ENCODE measurements at places on chromosomes 2 and 18.

DNA sequence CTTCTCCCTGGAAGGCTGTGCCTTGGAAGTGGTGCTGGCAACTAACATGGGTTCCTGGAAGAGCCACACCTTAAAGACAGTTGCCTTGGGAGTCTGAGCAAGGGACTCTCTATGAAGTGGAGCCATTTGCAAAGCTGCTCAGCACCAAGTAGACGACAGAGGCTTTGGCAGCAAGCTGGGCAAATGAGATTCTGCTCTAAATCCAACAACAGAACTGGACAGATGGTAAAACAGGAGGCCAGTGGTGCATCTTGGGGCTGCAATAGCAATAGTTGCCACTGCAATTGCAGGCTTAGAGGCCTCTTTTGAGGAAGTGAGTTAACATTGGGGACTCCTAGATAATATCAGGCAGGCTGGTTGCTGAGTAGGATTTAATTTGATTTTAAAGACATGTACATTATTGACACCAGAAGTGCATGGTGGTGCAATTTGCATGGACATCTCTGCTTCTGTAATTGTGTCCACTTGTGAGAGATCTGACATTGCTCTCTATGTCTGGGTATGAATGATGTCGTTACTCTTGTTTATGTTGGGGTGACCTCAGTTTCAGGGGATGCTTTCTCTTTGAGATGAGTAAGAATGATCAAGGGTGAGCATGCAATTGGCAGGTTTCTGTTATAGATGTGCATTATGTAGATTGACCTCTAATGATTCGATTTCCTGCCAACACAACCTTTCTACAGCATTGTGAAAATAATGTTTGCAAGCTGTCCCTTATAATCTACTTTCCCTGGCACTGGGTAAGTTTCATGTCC, 568.3 kb upstream of the MEX3C start:
- no peak for DNase-seq

DNA sequence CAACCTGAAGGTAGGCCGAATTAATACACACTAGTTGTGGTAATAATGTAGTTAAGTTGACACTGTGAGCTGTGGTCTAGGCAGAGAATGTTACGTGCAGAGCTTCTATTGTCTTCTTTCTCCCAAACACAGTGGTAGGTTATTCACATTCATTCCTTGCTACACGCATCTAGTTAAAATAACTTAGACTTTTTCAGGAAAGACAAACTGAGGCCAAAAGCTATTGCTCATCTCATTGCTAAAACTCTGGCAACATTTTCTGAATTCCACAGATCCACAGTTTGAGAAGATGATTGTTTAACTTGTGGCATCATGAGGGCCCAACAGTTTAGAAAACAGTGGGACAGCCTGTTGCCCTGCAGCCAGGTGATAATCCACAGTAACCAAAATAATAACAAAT, 850.4 kb upstream of the FSHR start:
- DNase-seq = no peak

- no peak for DNase-seq
These were observed 1.7 kb downstream of the MARS2 start for GRCh38 chr2:197706839-197707207.

DNA sequence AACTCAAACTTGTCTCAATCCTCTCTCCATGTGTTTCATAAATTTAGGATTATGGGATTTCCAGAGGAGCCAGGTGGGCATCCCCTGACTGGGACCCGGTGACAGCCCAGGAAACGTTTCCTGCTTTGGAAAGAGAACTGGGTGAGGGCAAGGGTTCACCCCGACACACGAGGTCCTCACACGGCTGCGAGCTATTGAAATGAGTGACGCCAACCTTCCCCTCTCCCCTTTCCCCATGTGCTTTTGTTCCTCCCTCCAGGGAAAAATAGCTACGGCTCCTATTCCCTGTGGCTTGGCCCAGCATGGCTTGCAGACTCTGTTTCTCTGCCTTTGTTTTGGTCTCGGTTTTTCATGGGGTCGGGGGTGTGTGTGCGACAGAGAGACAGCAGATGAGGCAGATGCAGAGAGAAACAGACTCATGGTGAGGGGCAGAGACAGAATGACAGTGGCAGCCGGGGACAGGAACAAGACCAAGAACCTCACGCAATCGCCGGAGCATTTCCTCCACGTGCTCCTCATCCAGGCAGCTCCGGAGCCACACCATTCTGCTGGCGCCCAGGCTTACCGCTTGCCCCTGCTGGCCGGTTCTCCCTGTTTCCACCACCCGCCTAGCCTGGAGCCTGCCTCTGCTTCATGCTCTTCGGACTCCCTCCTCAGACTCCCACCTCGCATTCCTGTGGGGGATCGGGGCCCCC, 238.5 kb downstream of the DYSF start:
- DNase-seq = no peak

GRCh38 chr2:238695538-238695937, 152.3 kb upstream of the TWIST2 start:
- DNase-seq = no peak

DNA sequence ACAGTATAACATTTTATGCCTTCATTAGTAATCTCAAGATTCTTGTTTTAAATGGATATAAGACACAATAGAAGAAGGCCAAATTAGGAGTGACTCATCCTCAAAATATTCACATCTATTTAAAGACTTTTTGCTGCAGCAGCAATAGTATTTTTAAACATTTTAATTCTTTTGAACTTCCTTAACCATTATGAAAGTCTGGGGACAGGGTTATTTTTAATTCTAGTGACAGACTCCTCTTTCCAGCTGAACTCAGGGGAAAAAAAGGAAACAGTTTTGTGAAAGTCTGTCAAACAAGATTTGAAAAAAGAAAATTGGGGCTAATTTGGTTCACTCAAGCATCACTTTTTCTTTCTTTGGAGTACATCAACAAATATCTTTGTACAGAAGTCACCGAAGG, 541.8 kb downstream of the NUP35 start:
- DNase-seq = peak; percentile 22

GRCh38 chr2:187266147-187266546, 181.9 kb downstream of the CALCRL start:
- DNase-seq = no peak

DNA sequence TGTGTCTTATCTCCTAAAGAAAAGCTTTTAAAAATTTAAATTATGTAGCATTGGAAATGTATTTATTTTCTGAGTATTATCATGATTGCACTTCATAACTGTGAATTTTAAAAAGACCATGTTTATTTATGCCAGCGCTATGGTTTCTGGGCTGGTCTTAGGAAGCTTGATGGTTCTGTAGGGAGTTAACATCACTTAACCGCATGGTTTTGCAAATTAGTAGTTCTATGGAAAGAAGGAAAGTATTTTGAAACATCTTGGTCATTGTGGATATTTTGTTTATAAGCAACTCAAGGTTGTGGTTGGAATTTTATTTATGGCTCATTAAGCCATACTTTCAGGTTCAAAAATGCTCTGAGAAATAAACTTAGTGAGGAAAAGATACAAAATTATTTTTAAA, 549.4 kb downstream of the STK39 start:
- DNase-seq = no peak

GRCh38 chr2:206287197-206287596, 12.7 kb downstream of the ZDBF2 start:
- DNase-seq = no peak

- no peak for DNase-seq
These were observed 48.7 kb downstream of the SPTBN1 start for GRCh38 chr2:54504866-54505265.

DNA sequence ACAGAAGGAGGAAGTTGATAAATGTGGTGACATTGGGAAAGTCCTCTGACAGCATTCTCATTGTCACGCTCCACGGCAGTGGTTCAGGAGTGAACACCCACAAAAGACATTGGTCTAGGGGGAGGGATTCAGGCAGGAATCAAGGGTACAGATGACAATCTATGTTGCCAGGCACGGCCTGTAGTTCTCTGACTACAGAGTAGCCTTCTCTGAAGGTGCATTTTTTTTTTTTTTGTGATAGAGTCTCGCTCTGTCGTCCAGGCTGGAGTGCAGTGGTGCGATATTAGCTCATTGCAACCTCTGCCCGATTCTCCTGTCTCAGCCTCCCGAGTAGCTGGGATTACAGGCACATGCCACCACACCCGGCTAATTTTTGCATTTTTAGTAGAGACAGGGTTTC, 7.4 kb upstream of the MOB1A start:
- DNase-seq = no peak

GRCh38 chr2:219620546-219620945, 6.9 kb upstream of the SLC4A3 start:
- DNase-seq = no peak

- DNase-seq = no peak
These were observed 30.1 kb downstream of the C1D start for GRCh38 chr2:68032702-68033101.

- no peak for DNase-seq
These were observed 15.3 kb upstream of the TFPI start for GRCh38 chr2:187569571-187569970.

DNA sequence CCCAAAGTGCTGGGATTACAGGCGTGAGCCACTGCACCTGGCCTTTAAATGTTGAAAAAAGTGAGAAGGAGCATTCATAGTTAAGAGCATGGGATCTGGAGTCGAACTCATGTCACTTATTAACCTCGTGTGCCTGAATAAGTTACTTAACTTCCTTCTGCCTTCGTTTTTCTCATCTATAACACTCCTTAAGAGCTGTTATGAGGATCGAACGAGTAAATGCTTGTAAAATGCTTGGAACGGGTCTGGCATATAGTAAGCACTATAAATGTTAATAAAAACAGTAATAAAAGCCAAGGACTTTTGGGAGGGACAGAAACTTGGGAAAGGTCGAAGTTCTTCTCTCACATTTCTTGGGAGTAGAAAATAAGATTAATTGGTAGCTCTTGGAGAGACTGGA, 40.8 kb downstream of the RAB10 start:
- no peak for DNase-seq

DNA sequence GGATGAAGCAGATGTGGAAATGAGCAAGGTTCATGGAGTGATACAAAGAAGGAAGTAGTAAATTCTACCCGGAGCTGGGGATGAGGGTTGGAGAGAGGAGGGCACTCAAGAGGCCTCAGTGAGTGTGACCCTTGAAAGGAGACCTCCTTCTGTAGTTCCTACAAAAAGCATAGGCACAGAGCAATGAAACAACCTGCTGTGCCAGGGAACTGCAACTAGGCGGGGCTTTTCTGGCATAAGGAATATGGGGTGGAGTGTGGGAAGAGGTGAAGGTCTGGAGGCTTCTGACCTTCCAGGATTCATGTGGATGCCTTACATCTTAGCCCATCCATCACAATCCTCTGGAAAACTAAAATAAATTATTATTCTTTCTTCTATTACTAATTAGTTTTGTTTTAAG, 25.5 kb upstream of the PGAP1 start:
- DNase-seq = no peak

- DNase-seq = no peak
These were observed 25.3 kb upstream of the RFX8 start for GRCh38 chr2:101500180-101500579.

DNA sequence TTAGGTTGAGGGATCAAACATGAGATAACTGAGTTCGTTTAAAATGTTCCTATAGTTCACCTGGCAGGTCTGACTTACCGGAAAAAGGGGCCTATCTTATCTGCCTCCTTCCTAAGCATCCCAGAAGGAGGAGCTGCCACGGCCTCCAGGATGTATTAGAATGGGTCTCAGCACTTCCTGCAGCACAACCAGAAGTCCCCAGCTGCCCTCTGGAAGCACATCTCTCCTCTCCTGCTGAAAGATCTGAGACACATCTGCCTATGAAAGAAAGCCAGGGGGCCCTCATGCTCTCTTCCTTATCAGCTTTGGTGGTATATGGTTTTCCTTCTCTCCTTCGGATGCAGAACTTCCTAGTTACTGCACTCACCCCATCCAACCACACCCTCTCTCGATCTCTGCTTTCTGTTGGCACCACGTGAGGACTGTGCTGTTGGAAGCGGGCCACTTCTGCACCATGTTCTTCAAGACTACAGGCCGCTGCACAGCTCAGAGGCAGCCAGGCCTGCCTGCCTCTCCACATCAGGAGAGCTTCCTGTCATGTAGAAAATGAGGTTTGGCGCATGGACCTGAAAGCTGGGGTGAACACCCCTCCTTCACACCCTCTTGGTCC, 6.5 kb downstream of the IGFBP5 start:
- no peak for DNase-seq

GRCh38 chr2:32274289-32274688, 3.4 kb upstream of the YIPF4 start:
- DNase-seq = no peak

DNA sequence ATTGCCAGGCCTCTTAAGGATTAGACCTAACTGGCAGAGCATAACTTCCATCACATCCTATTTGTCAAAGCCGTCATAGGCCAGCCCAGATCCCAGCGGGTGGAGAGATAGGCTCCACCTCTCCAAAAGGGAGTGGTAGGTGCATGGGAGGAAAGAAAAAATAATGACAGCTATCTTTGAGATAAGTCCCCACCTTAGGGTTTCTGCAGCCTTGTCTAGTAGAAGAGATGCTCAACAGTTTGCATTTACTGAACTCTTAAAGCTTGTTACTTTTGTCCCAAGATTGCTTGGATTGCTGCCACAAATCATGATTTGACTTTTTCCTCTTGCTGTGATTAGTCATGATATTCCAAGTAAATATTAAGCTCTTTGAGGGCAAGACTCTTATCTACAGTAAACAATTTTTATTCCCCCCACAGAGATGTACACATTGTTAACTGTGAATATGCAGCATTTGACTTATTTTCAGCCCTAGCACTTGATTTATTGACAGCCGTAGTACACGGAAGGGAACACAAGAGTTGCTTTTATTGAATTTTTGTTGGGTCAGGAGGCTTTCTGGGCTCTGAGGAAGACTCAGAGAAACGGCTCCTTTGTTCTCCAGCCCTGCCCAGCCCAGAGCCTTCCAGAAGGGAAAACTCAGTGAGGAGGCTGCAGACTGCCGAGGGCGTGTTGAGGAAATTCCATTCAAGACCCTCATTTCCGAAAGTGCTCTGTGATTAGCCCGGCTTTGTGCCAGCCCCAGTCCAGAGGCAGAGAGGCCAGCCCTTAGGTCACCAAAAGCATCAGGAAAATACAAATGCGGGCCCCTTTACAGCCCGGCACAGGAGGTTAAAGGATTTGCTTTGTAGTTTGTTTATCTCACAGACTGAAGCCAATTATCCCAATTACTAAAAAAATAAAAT, 75.5 kb upstream of the ZNF532 start:
- DNase-seq = peak; percentile 48

- no peak for DNase-seq
These were observed 4.7 kb downstream of the SH3RF3 start for GRCh38 chr2:109133746-109134145.

DNA sequence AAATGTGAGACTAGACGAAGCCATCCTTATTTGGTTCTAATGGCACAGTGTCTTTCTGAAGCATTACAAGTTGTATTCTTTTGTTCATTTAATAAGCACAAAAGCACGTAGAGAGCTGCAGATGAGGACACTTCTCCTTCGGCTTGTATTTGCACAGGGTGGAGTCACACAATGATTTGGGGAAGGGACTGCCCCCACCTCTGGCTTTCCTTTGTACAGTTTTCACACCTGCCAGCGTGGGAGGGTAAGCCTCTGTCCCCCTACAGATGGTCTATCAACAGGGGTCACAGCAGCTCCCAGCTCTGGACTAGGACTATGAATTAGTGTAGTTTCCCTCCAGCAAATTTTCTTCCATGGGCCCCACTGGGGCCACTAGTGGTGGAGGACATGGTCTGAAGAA, 108.2 kb upstream of the KLHL14 start:
- no peak for DNase-seq

GRCh38 chr18:66560094-66560493, 43.8 kb downstream of the CDH19 start:
- DNase-seq = peak; percentile 64

Data from bronchial epithelial cell (primary cell).